Astrocyte (in vitro differentiated cells and primary cell): ENCODE measurements at places on chromosomes 2 and 18.

DNA sequence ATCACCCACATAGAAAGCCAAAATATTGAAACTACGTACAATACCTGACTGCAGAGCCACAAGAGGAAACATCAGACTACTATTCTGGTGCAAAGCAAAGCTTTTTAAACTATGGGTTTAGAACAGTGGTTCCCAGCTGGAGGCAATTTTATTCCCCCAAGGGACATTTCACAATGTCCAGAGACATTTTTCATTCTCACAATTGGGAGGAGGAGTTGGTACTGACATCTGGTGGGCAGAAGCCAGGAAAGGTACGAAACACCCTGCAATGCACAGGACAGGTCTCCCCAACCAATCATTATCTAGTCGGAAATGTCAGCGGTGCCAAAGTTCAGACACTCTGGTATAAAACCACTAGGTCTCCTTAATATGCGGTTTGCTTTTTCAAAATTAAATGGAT, 88.4 kb upstream of the ARL5A start:
- no peak for DNase-seq

DNA sequence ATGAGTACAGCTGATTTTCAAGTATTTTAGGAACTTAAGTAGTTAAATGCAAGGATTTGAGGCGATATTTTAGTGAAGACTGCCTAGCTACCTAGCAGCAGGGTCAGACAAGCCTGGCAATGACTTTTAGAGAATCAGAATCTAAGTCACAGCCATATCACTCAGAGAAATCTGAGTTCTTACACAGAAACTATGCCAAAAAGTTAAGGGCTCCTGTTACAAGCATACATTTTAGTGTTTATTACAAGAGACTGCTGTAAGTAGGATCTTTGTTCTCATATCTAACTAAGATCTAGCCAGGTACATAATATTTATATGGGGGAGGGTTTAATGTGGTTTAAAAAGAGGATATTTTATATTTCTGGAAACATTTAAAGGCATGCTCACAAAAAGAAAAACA, 37.5 kb downstream of the MAP4K3 start:
- no peak for DNase-seq

- no peak for DNase-seq
These were observed 478.4 kb upstream of the HS6ST1 start for GRCh38 chr2:128797092-128797491.

- DNase-seq, result peak; percentile 9
These were observed 269.2 kb upstream of the ZNF521 start for GRCh38 chr18:25621144-25621543.

GRCh38 chr2:176002688-176003210, 682 bp upstream of the LNPK start:
- DNase-seq, result peak; percentile 25

DNA sequence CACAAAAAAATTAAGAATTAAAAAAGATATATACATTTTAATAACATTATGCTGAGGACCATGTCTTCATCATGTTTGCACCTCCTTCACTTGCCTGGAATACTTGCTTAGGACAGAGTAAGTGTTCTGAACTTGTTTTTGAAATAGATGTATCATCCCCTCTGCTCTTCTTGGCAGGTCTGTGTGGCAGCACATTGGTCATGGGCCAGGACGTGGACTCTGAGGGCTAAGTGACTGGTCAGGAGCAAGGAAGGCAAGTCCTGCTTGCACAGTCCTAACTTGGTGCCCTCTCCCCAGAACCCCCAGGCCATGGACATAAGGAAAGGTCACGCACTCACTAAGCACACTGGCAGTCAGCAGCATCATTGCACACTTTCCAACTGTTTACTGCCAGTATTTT, 95.8 kb downstream of the PTPRM start:
- DNase-seq, result no peak

GRCh38 chr2:185274718-185275484, 463.7 kb upstream of the FSIP2 start:
- DNase-seq, result no peak

GRCh38 chr2:179237209-179237946, 27.3 kb downstream of the SESTD1 start:
- no peak for DNase-seq

GRCh38 chr2:232503809-232504323, 16.2 kb upstream of the ECEL1 start:
- no peak for DNase-seq

DNA sequence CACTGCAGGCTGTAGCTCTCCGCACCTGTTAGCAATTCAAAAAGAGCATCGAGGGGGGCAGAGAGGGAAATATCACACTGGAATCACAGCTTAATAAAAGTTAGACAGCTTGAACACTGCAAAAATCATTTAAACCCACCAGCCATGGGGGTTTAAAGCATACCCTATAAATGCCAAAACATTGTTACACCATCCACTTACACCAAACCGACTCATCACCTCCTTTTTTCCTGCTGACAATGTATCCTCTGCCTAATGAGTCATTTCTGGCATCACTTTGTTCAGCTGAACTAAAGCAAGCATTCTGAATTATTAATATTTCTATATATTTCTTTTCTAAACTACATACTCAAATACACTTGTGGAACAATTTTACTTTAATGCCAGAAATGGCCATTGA, 21.6 kb downstream of the MC4R start:
- no peak for DNase-seq

DNA sequence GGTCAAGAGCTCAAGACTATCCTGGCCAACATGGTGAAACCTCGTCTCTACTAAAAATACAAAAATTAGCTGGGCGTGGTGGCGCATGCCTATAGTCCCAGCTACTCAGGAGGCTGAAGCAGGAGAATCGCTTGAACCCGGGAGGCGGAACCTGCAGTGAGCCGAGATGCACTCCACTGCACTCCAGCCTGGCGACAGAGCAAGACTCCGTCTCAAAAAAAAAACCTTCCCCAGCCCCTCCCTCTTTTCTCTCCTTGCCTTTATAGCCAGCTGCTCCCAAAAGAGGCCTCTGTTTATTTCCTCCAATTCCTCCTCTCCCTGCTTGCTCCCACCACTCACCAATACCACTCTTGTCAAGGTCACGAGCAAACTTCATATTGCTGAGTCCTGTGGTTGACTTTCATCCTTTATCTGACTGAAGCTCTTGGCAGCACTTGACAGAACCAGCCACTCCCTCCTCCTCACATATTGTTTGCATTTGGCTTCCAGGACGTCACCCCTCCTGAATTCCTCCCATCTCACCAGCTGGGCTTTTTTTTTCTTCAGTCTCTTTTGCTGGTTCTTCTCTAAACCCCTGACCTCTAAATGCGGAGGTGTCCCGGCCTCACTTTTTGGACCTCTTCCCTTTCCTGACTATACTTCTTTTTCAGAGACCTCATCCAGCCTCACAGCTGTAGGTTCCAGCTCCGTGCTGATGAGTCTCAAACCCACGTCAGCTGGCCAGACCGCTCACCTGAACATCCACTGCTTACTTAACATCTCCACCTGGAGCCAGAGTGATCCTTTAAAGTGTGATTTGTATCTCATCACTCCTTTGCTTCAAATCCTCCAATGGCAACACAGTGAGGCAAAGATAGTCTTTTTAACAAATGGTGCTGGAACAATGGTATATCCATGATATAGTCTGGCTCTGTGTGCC, 84.6 kb upstream of the CAB39 start:
- peak; percentile 78 for DNase-seq

GRCh38 chr2:234286956-234287355, 209.9 kb downstream of the ARL4C start:
- peak; percentile 65 for DNase-seq
